ENCODE measurements at places on chromosomes 2 and 18. TPM values are rescaled to one million over a fixed set of nuclear protein-coding genes. Genes with fewer than 3 reads are reported as not detected.
A peak's percentile ranks its signal among the peaks of the same experiment; 100 is the strongest.

GRCh38 chr18:6590326-6590725 is 139.2 kb upstream of the ARHGAP28 start:
- no peaks in the 10 kb centered on the region for H3K27me3 ChIP-seq
- DNase-seq = no peak
- H3K4me1 ChIP-seq = no peaks in the 10 kb centered on the region
- no peak overlapping the region for H3K4me3 ChIP-seq

DNA sequence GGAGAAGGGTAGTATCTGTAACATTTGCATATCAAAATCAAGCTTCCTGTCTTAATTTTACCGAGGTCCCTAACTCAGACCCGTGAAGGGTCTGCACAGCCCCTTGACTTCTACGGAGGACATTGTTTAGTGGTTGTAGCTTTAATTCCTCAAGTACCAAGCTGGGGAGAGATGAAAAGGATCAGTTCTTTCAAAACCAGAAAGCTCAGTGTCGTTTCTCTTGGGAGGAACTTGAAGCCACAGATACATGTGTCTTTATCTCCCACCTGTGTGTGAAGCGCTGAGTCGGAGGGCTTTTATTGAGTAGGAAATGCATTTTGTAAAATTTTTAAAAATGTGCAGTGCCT is 263.6 kb downstream of the GBX2 start:
- H3K36me3 ChIP-seq = peaks cover 9% of the 10 kb centered on the region
- H3K4me3 ChIP-seq = no peak overlapping the region
- no peaks in the 10 kb centered on the region for H3K27me3 ChIP-seq
- no peaks in the 10 kb centered on the region for H3K4me1 ChIP-seq

- no peak overlapping the region for H3K27ac ChIP-seq
- no peak for DNase-seq
- no peaks in the 10 kb centered on the region for H3K4me1 ChIP-seq
These were observed 512.8 kb upstream of the NRP2 start for GRCh38 chr2:205169464-205169863.

The PDE1A gene
- not detected for total RNA-seq

The MAL gene
- total RNA-seq = not detected

- H3K27ac ChIP-seq = no peak overlapping the region
- H3K4me3 ChIP-seq = no peak overlapping the region
- H3K4me1 ChIP-seq = peaks cover 4% of the 10 kb centered on the region
- no peaks in the 10 kb centered on the region for H3K36me3 ChIP-seq
- no peaks in the 10 kb centered on the region for H3K27me3 ChIP-seq
These were observed 81.8 kb upstream of the CDCA7 start for GRCh38 chr2:173272849-173273248.

GRCh38 chr2:120395221-120396012 is 49.5 kb downstream of the INHBB start:
- H3K4me1 ChIP-seq = no peaks in the 10 kb centered on the region
- DNase-seq = no peak
- no peaks in the 10 kb centered on the region for H3K27me3 ChIP-seq
- H3K27ac ChIP-seq = no peak overlapping the region
- H3K4me3 ChIP-seq = no peak overlapping the region
- H3K36me3 ChIP-seq = no peaks in the 10 kb centered on the region

DNA sequence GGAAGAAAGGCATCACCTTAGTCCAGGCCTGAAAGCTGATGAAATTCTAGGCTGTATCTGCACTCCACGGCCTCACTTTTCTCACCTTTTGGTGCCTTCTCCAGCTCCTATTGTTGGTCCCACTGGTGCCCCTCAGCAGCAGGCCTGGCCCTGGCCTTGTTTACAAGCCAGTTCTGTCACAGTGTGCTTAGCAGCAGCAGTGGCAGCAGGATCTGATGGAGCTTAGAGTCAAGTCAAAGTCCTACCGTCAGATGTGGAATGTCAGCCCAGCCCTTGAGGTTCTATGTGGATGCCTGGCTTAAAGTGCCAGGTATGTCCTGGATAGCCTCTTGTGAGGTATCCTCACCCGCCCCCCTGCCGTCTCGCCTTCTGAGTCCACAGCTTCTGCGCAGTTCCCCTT is 281.3 kb downstream of the SUCLG1 start:
- H3K36me3 ChIP-seq = no peaks in the 10 kb centered on the region
- no peaks in the 10 kb centered on the region for H3K27me3 ChIP-seq
- no peak overlapping the region for H3K4me3 ChIP-seq
- no peaks in the 10 kb centered on the region for H3K4me1 ChIP-seq
- no peak for DNase-seq

DNA sequence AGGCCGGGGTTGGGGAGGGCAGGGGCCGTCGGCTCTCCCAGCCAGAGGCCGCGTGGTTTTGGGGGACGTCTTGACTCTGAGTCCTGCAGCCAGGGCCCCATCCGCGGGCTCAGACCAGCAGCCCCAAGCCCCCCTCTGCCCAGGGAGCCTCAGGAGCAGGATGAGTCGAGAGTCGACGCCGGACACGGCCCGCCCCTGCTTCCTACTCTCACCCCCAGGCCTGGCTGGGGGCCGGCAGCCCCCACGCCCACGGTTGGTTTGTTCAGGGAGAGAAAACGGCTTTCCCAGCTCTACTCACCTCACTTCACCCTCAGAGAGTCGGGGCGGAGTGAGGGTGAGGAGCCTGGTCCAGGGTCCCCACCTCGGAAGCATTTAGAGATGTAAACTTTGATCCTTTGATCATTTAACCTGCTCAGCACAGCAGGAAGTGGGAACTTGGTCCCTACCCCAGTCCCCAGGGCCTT is 6.9 kb downstream of the SNORC start:
- no peaks in the 10 kb centered on the region for H3K4me1 ChIP-seq
- DNase-seq = no peak
- peaks cover 8% of the 10 kb centered on the region for H3K27me3 ChIP-seq
- peak overlapping the region; percentile 45 for H3K4me3 ChIP-seq

DNA sequence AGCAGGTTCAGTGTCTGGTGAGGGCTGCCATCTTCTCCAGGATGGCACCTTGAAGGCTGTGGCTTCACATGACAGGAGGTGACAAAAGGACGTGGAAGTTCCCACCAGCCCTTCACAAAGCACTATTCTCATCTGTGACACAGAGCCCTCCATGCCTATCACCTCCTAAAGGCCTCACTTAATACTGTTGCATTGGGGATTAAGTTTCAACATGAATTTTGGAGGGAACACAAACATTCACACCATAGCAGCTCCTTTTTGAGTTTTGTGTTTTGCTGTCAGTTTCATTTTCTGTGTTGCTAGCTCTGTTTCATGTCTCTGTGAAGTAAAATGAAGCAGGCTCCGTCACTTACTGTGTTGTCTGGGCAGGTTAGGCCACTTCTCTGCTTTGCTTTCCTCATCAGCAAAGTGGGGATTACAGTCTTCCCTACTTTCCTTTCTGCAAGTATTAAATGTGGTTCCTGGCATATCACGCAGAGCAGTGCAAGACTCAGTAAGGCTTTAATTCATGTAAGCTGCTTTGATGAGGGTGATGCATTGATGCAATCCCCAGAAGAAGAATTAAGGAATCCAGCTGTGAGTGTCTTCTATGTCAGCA is 31.6 kb downstream of the LIMS1 start:
- no peaks in the 10 kb centered on the region for H3K4me1 ChIP-seq
- H3K27ac ChIP-seq = no peak overlapping the region
- no peak for DNase-seq
- H3K4me3 ChIP-seq = no peak overlapping the region

DNA sequence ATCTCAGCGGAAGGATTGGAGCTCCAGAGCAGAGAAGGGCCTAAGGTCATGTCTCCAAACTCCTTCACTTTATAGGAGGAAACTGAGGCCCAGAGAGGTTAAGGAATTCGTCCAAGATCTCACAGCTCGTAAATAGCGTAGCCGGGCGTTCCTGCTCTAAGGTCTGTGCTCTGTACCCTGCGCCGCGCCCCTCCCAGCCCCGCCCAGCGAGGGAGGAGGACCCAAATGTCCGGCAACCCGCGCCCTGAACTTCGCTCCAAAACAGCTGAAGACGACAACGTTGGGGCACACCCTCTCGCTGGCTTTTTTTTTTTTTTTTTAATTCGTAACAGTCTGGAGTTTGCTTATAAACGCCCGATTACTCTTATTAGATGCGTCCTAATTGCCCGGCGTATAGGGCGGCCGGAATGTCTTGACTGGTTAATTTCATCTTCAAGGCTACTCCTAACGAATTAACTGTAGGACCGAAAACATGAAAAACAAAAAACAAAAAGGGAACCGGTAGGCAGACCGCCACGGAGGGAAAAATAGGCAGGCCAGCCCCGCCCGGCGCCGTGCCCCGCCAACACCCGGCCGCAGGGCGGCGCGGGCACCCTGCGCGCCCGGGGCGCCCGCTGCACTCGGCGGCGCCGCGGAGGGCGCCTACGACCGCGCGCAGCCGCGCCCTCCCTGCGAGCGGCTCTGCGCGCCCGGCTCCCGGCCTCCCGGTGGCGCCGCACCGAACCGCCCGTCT is 928 bp upstream of the FOSL2 start:
- no peak overlapping the region for H3K27ac ChIP-seq
- peak; percentile 74 for DNase-seq
- H3K27me3 ChIP-seq = peaks cover 36% of the 10 kb centered on the region
- peak overlapping the region; percentile 78 for H3K4me3 ChIP-seq
- peaks cover 9% of the 10 kb centered on the region for H3K4me1 ChIP-seq
- H3K36me3 ChIP-seq = no peaks in the 10 kb centered on the region

DNA sequence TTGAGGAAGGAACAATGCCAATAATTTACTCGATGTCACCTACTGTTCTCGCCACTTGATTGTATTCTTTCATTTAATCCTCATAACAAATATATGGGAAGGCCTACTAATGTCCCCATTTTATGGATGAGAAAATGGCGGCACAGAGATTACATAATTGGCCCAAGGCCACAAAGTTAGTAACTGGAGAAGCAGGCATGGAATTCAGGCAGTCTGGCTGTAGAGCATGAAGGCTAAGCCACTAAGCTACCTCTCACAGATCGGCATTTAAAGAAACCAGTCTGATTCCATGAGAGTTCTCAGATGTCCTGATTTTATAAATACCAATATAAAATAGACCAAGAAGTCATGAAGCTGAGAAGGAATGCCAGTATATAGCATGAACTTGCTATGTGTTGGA is 121.8 kb upstream of the EPAS1 start:
- H3K4me3 ChIP-seq = no peak overlapping the region
- H3K27me3 ChIP-seq = no peaks in the 10 kb centered on the region
- 0 out of 2 replicates have a peak, but pooled peaks cover 2% of the 10 kb centered on the region for H3K4me1 ChIP-seq
- H3K36me3 ChIP-seq = no peaks in the 10 kb centered on the region
- no peak overlapping the region for H3K27ac ChIP-seq

The DYSF gene
- 4.8 TPM for total RNA-seq

DNA sequence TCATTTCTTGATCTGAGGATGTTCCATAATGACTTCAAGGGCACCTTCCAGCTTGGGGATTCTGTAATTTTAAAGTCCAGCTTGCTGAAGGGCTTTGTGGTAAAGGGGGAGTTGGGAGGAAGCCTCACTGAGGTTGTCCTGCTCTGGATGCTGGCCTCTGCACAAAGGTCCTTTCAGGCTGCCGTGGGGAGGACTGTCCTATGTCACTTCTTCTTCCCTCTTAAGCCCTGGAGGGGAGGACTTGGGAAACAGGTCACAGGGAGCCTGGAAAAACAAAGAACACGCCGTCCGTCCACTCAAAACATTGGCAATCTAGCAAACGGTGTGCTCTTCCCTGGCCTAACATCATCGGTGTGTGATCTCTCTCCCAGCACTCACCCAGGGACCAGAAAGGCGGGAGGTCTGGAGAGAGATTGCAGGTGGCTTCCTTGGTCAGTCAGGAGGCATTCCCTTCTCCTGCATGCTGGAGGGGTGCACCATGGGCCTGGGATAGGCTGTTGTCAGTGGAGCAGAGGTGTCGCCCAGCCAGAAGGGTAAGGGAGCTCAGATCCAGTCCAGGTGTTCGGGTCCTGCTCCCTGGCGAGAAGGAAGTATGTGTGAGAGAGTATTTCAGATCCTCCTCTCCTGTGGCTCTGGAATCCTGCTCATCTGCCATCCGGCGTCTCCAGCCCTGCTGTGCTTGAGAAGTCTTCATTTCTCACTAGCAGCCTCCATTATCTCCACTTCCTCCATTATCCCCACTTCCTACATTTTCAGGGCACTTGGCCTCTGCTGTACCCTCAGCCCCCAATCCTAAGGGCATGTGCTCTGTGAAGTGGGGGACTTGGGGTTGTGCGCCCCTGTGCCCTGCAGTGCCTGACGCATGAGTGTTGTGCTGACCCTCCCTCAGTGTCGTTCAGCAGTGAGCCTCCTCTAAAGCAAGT is 20.1 kb downstream of the ASAP2 start:
- no peak overlapping the region for H3K27ac ChIP-seq
- H3K36me3 ChIP-seq = no peaks in the 10 kb centered on the region
- DNase-seq = no peak
- peaks cover 2% of the 10 kb centered on the region for H3K4me1 ChIP-seq

- H3K4me1 ChIP-seq = peaks cover 2% of the 10 kb centered on the region
- H3K27me3 ChIP-seq = no peaks in the 10 kb centered on the region
- no peak for DNase-seq
- no peak overlapping the region for H3K4me3 ChIP-seq
These were observed 200.1 kb downstream of the BCL11A start for GRCh38 chr2:60353406-60353800.

DNA sequence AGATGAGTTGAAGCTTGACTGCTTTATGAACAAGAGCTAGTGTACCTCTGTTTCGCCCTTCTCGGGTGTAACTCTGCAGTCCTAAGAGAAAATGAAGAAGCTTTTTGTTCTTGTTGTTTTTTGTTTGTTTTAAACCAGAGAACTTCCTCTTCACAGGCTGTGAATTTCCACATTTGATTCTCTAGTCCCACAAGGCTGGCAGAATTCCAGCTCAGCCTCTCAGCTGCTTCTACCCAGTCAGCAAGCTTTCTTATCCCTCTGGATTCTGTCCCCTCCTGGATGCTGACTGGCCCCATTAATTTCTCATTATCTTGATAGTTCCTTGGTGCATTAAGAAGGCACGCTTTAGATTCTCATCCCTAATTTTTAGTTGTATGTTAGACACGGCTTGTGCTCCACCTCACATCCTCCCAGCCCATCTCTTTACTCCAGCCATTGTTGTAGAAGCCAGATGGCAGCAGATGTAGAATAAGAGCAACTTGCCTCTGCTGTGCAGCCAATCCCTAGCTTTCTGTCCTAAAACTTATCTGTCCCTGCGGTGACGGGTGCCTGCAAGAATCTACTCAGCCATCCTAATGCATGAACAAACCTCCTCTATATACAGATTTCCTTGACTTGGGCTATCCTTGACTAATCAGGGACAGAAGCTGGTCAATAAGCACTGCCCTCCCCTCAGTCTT is 12.3 kb upstream of the RESP18 start:
- no peak for DNase-seq
- no peaks in the 10 kb centered on the region for H3K36me3 ChIP-seq
- H3K27ac ChIP-seq = no peak overlapping the region
- H3K4me1 ChIP-seq = no peaks in the 10 kb centered on the region
- H3K4me3 ChIP-seq = no peak overlapping the region
- no peaks in the 10 kb centered on the region for H3K27me3 ChIP-seq

- DNase-seq = no peak
- peaks cover 14% of the 10 kb centered on the region for H3K4me1 ChIP-seq
- H3K4me3 ChIP-seq = no peak overlapping the region
- no peak overlapping the region for H3K27ac ChIP-seq
- no peaks in the 10 kb centered on the region for H3K27me3 ChIP-seq
These were observed 68.5 kb downstream of the MYCN start for GRCh38 chr2:16008856-16009255.
